H9 (cell line): ENCODE measurements at places on chromosomes 3 and 15.

GRCh38 chr15:89321521-89322410 is 12.9 kb downstream of the POLG start:
- DNase-seq = no peak

GRCh38 chr15:74174958-74175253 is 1.4 kb downstream of the ISLR start:
- DNase-seq = peak; percentile 26

DNA sequence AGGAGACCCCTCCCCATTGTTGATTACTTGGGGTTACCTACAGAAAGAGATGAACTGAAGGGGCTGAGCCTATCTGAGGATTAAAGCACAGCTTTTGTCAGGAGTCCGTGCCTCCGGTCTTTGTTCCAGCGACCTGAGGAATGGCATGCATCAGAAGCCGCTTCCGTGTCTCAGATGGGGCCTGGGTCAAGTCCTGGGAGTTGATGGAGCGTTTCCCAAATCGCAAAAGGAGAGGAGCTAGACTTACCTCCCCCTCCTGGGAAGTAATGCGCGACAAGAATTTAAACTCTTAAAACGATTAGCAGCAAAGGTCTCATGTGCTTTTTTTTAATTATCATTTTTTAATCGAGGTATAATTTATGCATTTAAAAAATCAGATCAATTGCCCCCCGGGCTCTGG is 983 bp upstream of the ALDH1A3 start:
- DNase-seq = peak; percentile 57

DNA sequence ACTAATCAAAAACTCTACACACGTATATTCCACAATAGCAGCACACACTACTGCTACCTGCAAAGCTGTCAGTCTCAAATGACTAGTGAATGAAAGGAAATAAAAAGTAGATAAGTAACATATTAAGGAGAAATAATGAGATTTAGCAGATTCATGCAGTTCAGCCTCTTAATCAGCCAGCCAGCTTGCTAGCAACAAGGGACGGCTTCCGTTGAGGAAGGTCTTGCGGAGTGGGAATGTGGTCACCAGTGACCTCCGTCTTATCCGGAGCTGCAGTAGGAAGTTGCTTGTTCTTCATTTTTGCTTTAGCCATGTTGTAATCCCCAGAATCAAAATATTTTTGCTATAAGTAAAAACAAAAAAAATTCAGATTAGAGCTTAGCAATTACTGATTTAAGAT is 17.1 kb downstream of the ARPP19 start:
- DNase-seq = no peak

DNA sequence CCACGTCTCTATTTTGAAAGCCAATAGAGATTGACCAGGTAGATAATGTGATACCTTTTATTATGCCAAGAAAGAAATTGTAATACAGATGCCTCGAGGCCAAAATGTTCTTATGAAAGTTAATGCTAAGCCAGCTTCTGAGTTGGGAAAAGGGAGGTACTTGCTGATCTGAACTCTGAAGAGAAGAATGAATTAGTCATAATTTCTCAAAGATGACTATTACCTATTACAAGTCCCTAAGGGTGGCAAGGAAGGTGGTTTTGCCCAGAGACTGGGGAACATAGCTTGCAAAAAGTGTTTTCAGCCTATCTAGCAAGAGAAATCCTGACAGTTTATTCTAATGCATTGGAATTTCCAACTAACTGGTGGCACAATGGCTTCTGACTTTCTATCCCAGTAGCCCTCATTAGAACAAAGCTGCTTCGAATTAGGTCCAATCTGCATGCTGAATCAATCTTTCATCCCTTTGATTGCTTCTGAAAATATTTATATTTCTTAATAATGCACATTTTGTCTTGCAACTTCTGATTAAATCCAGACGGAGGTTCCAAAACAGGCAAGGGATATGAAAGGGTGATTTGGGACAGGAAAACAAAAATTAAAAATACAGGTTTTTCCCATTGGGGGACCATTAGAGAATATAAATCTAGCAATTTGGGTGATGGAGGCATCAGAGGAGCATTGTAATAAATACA is 17.7 kb upstream of the NR2F2 start:
- DNase-seq = no peak

DNA sequence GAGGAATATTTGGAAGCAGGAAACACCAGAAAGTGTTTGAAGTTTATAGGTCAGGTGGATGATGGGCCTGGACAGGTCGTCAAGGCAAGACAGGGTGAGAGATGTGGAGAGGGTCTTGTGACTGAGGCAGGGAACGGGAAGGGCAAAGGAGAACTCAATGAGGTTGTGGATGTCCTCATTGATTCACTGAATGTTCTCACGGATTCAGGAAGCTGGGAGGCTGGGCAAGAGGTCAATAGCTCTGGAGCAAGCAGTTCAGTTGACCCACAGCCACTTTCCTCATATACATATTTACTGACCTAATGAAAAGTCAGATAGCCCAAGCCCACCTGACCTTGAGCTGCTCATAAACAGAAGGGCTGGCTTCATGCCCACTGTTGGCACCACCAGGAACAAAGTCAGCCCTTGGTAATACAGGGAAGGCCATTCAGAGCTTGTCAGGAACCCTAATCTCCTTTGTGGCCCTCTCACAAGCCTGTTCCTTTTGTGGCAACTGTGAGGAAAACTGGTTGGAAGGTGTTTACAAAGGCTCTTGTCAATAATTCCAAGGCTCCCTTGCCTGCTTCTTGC is 31.6 kb downstream of the ARRDC4 start:
- DNase-seq = no peak
